Left renal cortex interstitium (tissue), 4 donors: ENCODE measurements at places on chromosomes 5 and 9. TPM values are rescaled to one million over a fixed set of nuclear protein-coding genes. Genes with fewer than 3 reads are reported as not detected.

FBN2 gene
- 91.6 TPM for polyA plus RNA-seq

IFNA21 gene
- not detected for polyA plus RNA-seq

KLHL3 gene
- polyA plus RNA-seq = 24.8 TPM

BAAT gene
- polyA plus RNA-seq = 0.68 TPM

SAXO1 gene
- 0.24 TPM for polyA plus RNA-seq

PALM2AKAP2 gene
- 9.0 TPM for polyA plus RNA-seq

PCDH12 gene
- polyA plus RNA-seq = 16.2 TPM

SLC34A3 gene
- 5.1 TPM for polyA plus RNA-seq

PCDHA10 gene
- 0.13 TPM for polyA plus RNA-seq

DRD1 gene
- polyA plus RNA-seq = not detected

OR2Y1 gene
- not detected for polyA plus RNA-seq

CCNI2 gene
- 4.8 TPM for polyA plus RNA-seq

- no peak for DNase-seq
These were observed 7.3 kb upstream of the WDR41 start for GRCh38 chr5:77499441-77499840.

- no peak for DNase-seq
These were observed 158.7 kb downstream of the GNAQ start for GRCh38 chr9:77872863-77873262.

DNA sequence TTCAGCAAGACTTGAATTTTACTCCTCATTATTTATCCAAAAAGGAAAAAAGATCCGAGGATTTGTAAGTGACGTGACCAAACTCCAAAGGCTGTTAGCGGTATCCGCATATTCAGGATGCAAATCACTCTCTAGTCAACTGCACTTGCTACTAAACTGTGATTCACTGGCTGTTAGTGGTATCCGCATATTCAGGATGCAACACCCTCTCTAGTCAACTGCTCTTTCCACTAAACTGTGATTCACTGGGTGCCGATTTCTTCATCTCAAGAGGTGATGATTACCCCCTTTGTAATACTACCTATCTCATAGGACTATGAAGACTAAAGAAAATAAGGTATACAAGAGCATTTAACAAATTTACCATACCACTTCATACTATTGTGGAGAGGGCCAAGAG lies 5.7 kb downstream of the MAPKAP1 start:
- no peak for DNase-seq

DNA sequence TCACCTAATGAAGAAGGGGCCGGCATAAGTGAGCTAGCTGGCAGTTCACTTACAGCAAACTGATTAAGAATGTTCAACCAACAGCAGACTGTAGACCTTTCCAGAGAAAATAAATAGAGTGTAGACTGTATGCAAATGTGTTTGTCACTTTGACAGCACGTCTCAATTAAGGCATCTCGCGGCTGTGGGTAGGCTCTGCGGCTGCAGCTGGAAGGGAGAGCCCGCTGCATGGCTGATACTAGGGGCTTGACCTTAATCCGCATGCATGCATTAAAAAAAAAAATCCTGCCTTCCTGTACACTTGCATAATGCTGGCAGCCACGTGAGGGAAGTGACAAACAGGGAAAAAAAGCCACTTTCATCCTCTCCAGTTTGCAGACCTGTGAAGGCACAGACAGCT lies 82.3 kb downstream of the CRB2 start:
- DNase-seq = no peak

GRCh38 chr5:179680014-179680779 lies 637 bp downstream of the CBY3 start:
- no peak for DNase-seq

DNA sequence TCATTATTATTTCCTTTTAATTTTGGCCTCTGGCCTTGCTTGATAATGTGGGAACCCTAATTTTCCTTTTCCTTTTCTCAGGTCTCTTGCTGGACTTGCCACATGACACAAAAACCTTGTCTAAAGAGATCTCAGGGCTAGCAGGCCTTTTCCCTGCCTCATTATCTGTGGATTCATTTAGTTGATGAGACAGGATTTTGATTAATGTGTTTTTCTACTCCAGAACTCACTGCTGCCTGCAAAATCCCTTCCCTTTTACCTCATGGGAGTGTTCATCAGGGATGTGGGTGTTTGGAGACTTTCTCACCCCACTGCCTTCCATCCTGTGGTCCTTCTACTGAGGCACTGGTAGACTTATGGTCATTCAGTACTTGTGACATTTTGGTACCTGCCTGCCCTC lies 56.2 kb upstream of the MAMDC2 start:
- no peak for DNase-seq

DNA sequence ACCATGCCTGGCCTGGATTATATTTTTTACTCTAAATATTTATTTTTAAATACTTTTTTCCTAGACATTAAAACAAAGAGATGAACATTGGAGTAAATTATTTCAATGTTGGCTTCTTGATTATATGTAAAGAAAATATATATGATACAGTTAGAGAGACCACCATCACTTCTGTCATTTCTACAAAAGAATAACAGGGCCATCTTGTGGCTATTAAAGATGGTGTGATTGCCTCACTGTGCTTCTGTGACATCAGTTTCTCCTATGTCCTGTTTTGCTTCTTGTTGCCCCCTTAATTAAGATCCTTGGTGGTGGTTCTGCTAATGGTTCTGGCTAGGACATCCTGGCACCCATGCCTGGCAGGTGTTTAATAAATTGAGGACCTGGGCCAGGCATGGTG lies 32.9 kb downstream of the NDFIP1 start:
- DNase-seq = no peak

DNA sequence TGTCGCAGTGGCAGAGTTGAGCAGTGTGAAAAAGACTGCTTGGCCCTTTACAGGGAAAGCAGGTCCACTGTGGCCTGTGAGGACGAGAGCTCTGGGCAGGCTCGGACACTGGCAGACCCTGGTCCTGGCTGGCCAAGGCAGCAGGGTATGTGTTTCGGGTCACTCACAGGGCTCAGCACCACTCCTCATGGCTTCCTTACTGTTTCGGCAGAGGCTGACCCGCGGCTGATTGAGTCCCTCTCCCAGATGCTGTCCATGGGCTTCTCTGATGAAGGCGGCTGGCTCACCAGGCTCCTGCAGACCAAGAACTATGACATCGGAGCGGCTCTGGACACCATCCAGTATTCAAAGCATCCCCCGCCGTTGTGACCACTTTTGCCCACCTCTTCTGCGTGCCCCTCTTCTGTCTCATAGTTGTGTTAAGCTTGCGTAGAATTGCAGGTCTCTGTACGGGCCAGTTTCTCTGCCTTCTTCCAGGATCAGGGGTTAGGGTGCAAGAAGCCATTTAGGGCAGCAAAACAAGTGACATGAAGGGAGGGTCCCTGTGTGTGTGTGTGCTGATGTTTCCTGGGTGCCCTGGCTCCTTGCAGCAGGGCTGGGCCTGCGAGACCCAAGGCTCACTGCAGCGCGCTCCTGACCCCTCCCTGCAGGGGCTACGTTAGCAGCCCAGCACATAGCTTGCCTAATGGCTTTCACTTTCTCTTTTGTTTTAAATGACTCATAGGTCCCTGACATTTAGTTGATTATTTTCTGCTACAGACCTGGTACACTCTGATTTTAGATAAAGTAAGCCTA lies 15.7 kb downstream of the SQSTM1 start:
- no peak for DNase-seq

DNA sequence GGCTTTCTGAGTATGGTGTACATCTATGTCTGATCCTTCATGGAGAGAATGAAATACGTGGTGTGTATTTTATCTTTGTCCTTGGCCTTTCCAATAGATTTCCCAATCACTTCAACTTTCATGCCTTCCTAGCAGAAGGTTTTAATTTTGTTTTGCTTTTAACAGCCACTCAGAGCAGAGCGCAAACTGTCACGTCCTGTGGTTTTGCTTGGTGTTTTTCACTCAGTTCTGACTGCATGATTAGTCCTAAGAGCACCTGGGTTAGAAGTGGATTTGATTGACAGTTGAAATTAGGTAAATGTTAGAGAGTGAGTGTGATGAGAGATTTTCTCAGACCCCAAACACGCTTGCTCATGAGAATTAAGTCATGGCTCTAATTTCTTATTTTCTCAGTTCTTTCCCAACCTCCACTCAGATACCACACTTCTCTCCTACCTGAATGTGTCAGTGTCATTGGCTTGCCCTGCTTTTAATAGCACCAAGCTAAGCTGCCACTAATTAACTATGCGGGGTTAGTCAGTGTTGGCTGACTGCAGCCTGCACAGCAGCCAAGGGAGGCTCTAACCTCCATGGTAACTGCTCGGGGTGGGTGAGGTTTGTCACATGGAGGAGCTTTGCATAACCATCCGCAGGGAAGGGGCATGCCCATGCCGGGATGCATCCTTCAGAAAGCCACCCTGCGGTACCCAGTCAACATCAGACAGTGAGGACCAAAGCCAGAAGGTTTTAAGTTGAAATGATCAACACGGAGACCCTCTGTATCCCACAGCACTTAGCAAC lies 173.4 kb downstream of the NR3C1 start:
- DNase-seq = no peak

- DNase-seq = no peak
These were observed 173.7 kb downstream of the RMI1 start for GRCh38 chr9:84154320-84154719.

GRCh38 chr5:37319037-37319782 lies 51.7 kb downstream of the NUP155 start:
- no peak for DNase-seq

- no peak for DNase-seq
These were observed 218.1 kb downstream of the SMARCA2 start for GRCh38 chr9:2233274-2233673.

- DNase-seq = no peak
These were observed 6.4 kb downstream of the PRKAA1 start for GRCh38 chr5:40791715-40792139.

DNA sequence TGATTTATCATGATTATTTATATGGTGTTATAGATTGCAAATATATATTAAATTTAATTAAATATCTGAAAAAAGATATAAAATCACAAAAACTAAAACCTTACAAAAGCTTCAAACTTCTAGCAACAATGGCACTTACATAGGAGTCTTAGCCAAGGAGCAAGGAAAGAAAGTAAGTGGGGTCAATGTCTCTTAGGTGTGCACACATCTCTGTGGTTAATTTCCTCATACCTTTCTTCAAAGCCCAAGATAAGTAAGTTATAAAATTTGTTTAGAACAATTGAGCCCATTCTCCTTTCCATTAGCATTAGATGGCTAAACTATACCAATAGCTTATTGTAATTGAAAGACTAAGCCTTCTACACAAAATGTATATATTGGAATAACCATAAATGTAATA lies 161.6 kb upstream of the PDE4D start:
- DNase-seq = no peak

DNA sequence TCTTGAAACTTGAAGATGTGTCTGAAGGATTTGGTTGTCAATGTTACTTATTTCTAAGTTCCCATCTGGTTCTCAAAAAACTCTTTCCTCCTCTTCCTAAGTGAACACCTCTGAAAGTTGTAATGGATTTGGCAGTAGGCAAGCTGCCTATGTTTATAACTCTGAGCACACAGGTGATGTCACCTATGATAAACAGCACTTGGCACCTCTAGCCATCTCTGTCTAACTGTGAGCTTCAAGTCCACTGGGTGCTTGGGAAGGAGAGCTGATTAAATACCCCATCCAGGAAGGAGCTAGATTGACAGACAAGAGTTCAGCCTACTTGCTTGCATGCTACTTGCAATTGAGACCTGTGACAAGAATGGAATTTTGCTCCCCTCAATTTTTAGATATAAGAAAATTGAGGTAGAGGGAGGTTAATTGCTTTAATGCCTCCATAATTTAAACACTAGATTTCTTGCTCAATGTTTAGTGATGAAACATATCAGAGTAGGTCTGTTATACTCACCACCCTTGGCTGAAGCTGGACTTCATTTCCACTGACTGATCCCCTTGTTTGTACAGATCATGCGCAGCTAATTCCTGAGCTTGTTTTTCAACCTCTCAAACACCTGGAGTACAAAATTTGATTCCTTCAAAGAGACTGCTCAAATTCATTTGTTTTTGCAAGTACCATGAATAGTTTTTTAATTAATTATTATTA lies 49.9 kb downstream of the PDE4D start:
- no peak for DNase-seq

DNA sequence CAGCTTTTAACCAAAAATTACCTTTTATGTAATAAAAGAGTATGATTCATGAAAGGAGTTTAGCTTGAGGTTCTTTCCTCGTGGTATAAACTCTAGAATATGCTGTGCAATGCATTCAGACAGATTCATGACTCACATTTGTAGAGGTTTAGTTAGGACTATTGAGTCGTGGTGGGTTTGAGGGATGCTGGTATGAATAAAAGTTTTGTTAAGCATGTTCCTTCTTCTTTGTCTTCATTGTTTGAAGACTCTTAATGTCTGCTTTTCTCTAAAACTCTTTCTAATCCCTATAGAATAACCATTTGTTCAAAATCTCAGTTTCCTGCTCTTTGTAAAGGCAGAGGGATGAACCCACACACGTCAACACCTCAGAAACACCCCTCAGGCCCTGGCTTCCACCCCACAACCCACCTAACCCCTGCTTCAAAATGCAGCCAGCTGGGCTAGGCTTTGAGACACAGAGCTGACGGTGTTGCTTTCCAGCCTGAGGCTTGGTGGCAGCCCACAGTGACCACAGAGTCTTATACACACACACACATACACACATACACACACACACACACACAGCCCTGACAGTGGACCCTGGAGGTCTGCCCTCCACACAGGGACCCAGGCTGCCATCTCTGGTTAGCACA lies 69.0 kb upstream of the IRX1 start:
- DNase-seq = no peak

DNA sequence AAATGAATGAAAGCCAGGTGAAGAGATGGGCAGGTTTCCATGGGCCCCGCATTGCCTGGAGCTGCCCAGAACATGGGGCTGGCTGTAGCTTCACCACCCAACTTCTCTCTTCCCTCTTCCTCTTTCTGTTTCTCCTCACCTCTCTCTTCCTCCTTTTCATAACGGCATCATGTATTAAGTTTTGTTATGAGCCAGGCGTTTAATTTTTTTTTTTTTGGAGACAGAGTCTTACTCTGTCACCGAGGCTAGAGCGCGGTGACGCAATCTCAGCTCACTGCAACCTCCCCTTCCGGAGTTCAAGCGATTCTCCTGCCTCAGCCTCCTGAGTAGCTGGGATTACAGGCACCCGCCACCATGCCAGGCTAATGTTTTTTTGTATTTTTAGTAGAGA lies 13.0 kb upstream of the SPINK4 start:
- DNase-seq = no peak

- no peak for DNase-seq
These were observed 12.5 kb downstream of the NR3C1 start for GRCh38 chr5:143390941-143391340.

DNA sequence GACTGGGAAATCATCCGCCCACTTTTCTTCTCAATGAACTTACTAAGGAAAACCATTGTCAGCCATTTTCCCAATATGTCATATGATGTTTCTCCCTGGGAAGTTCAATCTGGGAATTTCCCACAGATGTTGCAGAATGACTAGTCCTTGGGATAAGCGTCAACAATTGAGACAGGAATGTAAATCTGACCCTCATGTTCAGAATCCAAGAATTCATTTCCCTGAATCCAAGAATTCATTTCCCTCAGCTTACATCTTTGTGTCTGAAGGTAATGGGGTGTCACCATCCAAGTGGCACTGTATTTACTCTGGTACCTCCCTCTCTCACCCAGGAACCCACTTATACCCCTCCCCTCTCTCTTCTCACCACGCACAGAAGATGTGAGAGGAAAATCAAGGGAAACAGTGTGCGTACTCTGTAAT lies 7.4 kb downstream of the KLF9 start:
- DNase-seq = no peak

GRCh38 chr5:74631081-74631953 lies 9.2 kb downstream of the ENC1 start:
- no peak for DNase-seq
